ENCODE measurements at places on chromosomes 13 and 19.

DNA sequence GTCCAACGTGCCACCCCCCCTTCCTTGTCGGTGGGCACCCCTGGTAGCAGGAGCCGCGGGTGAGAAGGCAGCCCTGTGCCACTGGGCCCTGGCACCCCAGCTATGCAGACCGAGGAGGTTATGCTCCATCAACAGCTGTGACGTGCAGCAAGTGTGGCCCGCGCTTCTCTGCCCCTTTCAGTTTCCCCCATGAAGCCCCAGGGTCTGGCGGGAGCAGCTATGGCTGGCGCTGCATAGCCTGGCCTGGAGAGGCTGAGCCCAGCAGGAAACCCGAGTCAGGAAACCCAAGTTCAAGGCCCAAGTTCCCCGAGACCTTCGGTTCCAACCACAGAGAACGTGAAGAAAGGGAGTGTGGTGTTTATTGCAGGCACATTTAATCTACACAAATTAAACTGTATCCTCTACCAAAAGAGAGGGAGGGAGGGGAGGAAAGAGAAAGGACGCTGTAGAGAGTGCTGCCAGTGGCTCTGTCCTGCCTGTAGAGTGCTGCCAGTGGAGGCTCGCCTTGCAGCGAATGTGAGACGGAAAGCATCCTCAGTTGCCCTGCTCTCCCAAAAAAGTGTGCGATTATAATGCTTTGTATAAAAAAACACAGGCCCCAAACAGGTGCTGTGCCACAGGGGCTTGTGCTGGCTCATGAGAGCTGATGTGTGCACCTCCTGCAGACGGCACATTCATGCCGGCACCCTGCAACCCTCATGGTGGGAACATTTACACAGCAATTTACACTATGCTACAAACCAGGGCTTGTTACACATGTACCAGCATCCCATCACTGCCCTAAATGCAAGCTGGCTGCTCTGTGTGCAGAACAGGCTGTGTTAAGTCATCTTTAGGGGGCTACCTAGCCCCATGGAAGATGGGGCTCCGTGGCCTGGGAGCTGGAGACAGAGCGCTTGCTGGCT lies 16.3 kb downstream of the POP4 start:
- DNase-seq: no peak

GRCh38 chr19:46186101-46186716 lies 38.2 kb downstream of the IGFL2 start:
- no peak for DNase-seq

DNA sequence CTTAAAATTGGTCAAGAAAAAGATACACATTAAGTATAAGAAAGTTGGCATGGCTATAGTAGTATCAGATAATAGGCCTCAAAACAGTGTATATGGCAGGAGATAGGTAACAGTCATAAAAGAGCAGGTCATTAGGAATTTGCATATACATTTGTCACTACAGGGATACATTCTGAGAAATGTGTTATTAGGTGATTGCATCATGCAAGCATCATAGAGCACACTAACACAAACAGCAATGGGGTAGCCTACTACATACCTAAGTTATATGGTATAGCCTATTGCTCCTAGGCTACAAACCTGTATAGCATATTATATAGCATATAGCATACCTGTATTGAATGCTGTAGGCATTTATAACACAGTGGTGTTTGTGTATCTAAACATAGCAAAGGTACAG lies 6.2 kb upstream of the ZNF529 start:
- no peak for DNase-seq

- no peak for DNase-seq
These were observed 1.5 kb downstream of the HS6ST3 start for GRCh38 chr13:96091164-96092117.

- no peak for DNase-seq
These were observed 60.9 kb downstream of the WDFY2 start for GRCh38 chr13:51645154-51645650.

- DNase-seq: no peak
These were observed 490.0 kb downstream of the PCDH20 start for GRCh38 chr13:60925686-60926085.

- DNase-seq: no peak
These were observed 7.4 kb upstream of the CNFN start for GRCh38 chr19:42397263-42398166.

DNA sequence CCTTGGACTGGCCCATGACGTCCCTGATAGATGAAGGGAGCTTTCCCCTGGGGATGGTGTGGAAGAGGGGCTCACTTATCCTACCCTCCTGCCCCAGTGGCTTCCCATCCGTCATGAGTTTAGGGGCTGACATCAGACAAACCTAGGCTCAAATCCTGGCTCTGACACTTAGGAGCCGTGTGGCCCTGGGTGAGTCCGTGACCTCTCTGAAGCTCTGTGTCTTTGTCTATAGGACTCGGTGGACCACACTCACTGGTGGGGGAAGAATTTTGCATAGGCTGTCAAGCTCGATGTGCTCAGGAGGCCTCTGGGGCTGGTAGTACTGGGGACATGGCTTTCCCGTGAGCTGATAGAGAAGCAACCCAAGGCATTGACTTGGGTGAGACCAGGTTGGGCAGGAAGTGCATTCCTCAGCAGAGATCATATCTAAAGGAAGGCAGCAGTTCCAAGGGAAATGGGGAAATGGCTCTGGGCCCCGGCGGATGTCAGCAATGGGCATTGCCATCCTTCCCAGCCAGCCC lies 17.4 kb upstream of the AP1M2 start:
- no peak for DNase-seq

DNA sequence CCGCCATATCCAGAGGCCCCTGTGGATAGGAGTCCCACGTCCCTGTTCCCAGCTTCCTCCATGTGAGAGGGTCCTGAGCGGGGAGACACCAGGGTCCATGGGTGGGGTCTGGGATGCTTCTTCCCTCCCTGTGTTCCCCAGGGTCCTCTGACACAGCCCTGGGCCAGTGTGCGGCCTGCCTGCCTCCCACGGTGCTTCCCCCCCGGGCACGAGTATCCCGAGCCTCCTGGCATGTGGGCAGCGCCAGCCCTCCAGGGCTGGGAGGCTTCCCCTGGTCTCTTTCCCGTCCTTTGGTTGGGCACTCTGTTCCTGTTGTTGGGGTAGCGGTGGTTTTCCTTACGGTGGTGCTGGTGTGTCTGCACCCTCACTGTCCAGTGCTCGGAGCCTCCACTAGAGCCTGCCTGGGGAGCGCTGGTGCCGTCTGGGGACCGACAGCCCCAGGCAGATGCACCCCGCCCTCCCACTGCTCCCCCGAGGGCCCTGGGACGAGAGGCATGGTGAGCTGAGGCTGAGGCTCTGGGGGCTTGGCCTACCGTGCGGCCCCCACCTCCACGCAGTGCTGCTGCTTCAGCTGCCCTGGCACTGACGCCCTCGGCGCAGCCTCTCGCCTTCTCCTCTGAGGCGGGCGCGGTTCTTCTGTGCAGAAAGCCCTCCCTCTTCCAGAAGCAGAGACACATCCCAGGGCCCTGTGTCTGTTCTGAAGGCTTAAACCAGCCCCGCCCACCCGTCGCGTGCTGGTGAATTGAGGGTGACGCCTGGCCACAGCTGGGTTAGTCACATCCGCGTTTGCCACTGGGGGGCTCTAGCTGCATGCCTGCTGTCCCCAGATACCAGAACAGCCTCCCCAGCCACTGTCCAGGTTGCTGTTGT lies 27.9 kb downstream of the PLEKHJ1 start:
- peak; percentile 36 for DNase-seq

- no peak for DNase-seq
These were observed 3.2 kb upstream of the PVR start for GRCh38 chr19:44640518-44640917.

- DNase-seq: no peak
These were observed 2.8 kb downstream of the TNFSF14 start for GRCh38 chr19:6667114-6667627.

DNA sequence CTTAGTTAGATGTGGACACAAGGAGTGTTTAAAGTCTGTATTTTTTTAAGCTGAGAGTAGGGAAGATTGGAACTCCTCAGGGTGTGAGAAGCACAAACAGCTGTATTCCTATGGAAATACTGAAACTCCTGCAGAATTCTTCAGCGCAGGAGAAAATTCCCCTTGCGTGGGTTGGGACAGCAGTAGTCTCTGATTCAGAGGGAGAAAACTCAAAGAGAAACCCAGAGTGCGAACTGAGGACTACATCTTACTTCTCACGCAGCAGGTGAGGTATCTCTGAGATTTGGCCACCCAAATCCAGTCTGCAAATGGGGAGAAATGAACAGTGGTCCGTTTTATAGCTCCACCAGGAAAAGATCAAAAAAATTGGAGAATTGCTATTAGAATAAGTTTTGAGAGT lies 60.9 kb downstream of the FRY start:
- DNase-seq: no peak

DNA sequence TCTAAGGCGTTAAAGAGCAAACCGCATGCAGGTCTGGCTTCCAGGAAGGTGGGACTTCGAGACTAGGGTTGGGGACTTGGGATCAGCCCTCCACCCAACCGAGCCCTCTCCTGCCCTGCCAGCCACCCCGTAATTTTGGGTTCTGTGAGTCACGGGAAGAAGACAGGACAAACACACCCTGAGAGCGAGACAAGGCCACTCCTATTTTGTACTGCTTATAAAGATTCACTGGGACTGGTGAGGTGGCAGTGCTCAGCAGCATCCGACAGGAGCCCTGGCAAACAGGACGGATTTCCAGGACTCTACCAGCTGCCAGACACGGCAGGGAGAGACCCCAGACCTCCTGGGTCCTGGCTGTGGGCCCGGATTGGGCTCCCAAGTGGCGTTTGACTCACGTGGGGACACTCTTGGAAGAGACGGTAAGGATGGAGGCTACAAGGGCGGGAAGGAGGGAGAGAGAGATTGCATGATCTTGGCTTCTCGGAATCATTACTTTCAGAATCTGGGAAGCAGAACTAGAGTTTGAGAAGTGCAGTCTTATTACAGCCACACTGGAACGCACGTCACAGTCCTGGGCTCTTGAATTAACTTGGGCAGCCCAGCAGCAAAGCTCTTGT lies at the start of gene C5AR2:
C5AR2 (plus strand) TSS at position 245 of the 617 bp plus-strand sequence. CDS start 8,625 bp downstream, outside the sequence.
- no peak for DNase-seq

- no peak for DNase-seq
These were observed 261.7 kb upstream of the HTR2A start for GRCh38 chr13:47158593-47158992.

GRCh38 chr13:24341439-24341838 lies 32.1 kb downstream of the C1QTNF9 start:
- DNase-seq: no peak

GRCh38 chr19:3768015-3768747 lies 3.8 kb downstream of the RAX2 start:
- DNase-seq: no peak

DNA sequence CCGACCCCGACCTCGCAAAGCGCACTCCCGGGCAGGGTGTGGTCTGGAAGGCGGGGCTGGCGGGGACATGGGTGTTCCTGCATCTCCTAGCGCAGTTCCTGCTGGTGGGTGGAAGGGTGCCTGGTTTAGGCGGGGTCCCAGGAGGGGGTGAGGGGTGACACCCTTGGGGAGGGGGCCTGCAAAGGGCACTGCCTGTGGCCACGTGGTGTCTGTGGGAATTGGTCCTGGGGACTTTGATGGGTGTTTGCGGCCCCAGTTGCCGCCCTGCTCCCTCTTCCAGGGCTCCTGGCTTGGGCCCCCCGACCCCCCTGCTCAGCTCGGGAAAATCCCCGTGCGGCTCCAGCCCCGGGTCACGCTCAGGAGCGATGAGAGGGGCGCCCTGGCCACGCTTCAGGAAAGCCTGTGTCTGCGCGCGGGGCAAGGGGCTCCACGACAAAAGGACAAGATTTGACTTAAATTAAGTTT lies 19.1 kb downstream of the WTIP start:
- DNase-seq: no peak

DNA sequence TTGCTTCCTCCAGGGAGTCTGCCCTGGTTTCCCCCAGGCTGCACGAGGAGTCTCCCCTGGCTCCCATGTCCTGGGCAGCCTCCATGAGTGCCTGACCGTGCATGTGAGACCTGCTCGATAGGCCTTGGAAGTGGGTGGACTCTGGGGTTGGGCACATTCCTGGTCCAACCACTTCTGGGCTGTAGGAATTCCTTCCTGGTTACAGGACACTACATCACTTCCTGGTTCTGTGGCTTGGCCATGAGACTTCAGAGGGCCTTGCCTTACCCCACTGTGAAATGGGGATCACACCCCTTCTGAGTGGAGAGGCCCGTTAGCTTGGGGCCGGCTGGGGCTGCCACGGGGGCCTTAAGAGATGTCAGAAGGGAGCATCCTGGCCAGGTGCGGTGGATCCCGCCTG lies 4.0 kb upstream of the ZNF628 start:
- no peak for DNase-seq

DNA sequence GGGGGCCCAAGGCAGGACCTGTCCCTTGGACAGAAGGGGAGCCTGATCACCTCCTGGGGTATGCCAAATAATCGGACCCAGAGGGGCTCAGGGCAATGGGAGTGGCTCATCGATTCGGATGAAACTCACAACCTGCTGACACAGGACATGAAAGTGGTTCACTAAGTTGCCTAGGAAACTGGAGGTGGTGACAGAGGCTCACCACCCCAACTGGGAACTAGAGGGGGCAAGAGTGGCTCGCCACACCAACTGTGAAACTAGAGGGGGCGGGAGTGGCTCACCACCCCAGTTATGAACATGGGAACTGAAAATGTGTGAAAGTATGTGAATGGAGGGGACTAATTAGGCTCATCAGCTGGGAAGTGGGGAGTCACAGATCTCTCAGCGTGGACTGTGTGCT lies 46.3 kb upstream of the ZNF737 start:
- DNase-seq: no peak

GRCh38 chr13:33096886-33097605 lies 80.8 kb downstream of the KL start:
- DNase-seq: no peak

DNA sequence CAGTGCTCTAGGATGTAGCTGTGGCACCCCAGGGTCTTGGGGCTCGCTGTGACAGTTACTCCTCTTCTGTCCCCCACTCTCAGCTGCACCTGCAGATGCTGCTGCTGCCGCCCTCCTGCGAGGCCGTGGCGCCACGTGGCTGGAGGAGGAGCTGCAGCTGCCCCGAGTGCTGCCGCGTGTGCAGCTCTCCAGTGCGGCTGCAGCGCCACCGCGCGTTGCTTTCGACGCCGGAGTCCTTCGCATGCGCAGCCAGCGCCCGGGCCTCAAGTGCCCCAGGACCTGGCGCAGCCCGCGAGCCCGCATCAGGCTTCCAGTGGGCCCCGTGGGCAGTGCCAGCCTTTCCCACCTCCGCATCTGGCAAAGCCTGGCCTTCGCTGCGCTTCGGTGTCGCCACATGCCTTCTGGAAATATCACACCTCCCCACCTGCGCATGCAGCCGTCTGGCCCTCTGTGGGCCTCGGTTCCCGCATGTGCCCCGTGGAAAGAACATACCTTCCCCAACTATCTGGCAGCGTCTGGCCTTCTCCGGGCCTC lies 692 bp upstream of the ZNF580 start:
- no peak for DNase-seq

- no peak for DNase-seq
These were observed 144.5 kb downstream of the RGCC start for GRCh38 chr13:41601718-41602445.

DNA sequence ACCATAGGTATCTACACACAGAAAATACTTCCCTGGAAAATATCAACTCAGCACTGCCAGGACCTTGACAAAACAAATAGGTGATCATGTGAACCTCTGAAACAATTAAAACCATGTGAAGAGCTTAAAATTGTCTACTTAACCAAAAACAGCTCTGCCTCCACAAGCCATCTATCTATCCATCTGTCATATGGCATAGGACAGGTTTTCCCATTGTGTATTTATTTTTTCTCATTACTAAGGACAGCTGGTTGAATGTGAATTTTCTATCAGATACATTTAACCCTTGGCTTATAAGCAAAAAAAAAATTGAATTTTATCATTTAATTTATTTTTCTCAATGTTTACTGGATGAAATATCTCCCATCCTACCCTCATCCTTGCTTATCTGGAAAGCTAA lies 279.5 kb downstream of the PCDH9 start:
- no peak for DNase-seq

GRCh38 chr13:83876546-83876945 lies 5.7 kb downstream of the SLITRK1 start:
- DNase-seq: no peak

GRCh38 chr13:76009267-76009890 lies 373.2 kb downstream of the LMO7 start:
- no peak for DNase-seq
